Non-pigmented ciliary epithelial cell (primary cell): ENCODE measurements at places on chromosomes 12 and 14.

DNA sequence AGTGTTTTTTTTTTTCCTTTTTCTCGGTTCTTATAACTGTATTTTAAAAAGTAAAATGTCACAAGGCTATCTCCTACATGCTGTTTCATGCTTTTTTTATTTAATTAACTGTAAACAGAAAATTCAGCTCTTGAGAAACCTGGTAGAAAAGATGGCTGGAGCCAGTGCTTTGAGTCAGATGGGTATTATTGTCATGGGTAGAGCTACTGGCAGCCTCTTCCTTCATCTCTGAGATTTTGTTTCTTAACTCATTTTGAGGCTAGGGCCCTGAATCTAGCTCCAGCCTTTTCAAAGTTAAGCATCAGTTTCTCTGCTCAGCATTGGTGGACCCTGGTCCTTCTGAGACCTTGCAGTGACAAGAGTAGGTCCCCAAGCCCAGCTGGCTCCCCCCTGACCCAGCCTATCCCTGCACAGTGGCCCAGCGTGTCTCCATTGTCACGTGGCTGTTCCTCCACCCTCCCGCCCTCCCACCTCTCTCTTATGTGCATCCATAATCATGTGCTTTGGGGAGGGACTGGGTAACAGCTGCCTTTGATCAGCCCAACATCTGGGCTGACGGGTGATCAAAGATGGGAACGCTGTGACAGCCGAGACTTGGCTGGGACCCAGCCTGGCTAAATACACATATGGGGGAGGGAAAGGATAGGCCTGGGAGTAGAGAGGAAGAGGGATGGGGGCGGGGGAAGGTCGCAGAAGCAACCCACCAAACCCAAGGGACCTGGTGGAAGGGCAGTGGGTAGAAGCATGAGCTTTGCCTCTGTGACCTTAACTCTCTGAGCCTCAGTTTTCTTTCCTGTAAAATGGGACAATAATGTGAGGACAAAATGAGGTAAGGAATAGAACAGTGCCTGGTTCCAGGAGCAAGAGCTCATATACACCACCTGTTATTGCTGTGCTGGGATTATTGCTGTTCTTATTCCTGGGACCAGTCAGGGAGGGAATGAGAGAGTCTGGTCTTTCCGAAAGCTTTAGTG, 24.4 kb upstream of the RBM19 start:
- DNase-seq: no peak

- DNase-seq: peak; percentile 54
These were observed 31.8 kb upstream of the RAD51AP1 start for GRCh38 chr12:4506870-4507269.

GRCh38 chr12:55420307-55420962, 5.6 kb upstream of the OR6C76 start:
- DNase-seq: no peak

GRCh38 chr14:74879427-74880182, 2.1 kb upstream of the DLST start:
- no peak for DNase-seq

GRCh38 chr14:32507029-32507984, 178.2 kb downstream of the AKAP6 start:
- DNase-seq: peak; percentile 68

DNA sequence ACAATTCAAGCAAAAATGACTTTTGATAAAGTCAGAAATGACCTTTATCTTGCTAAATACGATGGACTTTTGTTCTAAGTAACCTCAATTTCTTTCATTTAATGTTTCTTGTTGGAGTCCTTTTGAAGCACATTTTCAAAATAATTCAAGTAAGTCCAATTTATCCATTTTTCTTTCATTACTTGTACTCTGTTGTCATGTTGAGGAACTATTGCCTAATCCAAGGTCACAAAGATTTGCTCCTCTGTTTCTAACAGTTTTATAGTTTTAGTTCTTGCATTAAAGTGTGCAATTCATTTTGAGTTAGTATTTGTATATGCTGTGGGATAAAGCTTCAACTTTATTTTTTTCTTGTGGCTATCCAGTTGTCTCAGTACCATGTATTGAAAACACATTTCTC, 66.7 kb downstream of the CCER1 start:
- no peak for DNase-seq

GRCh38 chr14:81062816-81063215, 107.4 kb downstream of the TSHR start:
- DNase-seq: no peak

GRCh38 chr12:62044450-62045135, 215.6 kb upstream of the USP15 start:
- DNase-seq: no peak

GRCh38 chr12:53862831-53863230, 75.8 kb upstream of the HOXC13 start:
- DNase-seq: no peak

GRCh38 chr12:120196363-120196762, 1.8 kb upstream of the GCN1 start:
- no peak for DNase-seq

GRCh38 chr12:19243551-19243950, 114.0 kb downstream of the PLEKHA5 start:
- DNase-seq: no peak

DNA sequence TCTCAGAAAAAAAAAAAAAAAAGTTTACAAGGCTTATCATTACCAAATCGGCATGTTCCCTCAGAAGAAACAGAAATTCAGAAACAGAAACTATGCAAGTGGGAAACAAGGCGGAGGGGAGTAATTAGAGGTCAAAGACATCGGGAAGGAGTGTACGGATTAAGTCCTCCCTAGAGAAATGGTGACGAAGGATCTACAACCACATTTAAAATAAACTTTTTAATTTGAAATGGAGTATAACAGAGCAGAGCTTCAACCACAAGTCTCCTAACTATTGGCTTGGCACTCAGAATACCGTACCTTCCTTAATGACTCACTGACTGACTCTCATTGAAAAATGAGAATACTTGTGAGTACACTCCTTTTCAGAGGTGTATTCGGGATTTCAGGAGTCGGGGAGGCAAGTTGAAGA, 908 bp downstream of the ENTPD5 start:
- peak; percentile 32 for DNase-seq

DNA sequence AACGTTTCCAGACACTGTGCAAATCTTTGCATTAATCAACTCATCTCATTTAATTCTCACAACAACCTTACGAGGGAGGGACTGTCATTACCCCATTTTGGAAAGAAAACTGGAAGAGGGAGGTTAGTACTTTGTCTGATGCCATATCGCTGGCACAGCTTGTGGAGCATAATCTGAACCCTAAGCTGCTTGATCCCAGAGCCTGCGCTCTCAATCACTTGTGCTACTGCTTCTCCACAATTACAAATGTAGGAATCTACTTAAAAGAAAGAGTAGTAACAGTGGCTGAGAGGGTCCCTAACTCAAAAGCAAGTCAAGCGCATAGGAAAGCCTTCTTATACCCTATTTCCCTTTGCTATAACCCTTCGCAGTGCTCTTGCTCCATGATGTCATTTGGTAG, 3.2 kb downstream of the EFS start:
- DNase-seq: no peak

DNA sequence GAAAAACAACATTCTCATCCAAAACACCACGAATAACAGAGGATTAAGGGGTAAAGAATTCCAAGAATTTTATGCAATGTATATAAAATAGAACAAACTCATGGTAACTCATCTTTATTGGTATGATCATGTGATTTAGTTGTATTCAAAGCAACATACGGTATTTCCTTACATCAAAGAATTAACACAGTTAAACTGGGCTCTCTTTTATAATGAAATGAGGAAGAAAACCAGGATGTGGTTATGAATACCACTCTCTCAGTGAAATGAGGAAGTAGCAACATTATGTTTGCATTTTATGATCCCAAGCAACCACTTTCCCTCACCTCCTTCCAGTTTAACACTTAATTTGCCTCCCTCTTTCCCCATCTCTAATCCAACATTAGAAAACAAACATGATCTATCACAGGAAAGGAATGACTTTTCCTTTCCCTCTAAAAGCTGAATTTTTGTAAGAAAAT, 22.9 kb downstream of the SPTLC2 start:
- no peak for DNase-seq

DNA sequence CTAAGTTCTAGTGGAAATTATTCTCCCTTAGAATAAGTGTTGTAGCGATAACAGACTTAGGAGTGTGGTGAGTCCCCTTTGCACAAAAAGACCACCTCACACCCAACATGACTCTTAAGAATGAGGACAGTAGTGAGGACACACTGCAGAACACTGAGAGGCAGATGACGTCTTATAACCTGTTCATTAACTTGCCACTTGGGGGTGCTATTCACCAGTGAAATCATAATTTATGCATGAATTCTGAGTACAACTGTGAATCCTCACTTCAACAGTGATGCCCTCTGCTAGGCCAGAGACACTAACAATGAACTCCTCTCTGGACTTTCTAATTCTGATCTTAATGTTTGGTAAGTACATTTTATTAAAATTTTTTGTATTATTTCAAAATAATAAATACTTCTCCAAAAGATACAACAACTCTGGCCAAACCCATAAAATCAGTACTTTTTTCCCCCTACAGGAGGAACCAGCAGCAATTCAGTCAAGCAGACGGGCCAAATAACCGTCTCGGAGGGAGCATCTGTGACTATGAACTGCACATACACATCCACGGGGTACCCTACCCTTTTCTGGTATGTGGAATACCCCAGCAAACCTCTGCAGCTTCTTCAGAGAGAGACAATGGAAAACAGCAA, 274.7 kb downstream of the DAD1 start:
- DNase-seq: no peak
